PC-3 (cell line): ENCODE measurements at places on chromosomes 12 and 14. TPM values are rescaled to one million over a fixed set of nuclear protein-coding genes. Genes with fewer than 3 reads are reported as not detected.

The TRIM9 gene
- total RNA-seq, result 2.5 and 2.6 TPM in 2 replicates

The CSAD gene
- 21.5 and 23.8 TPM in 2 replicates for total RNA-seq

The TSHR gene
- not detected in 2 replicates for total RNA-seq

The SLCO1A2 gene
- not detected in 2 replicates for total RNA-seq

DNA sequence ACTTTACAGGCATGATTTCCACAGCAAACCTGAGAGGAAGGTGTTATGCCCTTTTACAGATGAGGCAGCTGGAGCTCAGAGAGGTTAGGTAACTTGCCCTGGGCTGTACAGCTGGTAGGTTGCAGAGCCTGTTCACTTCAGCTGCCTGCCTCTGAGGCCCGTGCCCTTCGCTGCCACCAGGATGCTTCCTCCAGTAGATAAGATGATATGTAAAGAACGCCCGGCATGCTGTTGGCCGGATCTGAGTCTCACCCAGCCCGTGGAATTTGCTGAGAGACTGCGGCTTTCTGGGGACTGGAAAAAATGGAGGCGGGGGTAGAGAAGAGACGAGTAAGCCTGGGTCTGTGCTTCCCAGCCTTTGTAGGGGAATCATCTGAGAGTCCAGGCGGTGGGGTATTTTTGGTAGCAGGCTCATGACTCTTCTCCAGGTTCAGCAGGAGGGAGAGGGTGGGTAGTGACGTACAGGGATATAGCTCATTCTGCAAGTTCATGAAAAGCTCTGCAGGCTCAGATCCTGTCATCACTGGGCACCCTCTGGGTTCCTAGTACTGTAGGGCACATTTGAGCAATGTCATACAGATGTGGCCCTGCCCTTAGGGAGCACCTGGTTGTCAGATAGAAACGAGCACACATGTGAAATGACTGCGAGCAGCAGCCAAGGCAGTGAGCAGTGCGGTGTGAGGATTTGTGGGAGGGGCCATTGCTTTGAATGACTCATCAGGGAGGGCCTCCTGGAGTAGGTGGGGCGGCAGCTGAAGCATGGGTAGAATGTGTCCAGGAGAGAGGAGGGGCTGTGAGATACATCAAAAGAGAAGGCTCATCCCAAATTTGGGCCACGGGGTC lies 159.4 kb downstream of the TSPAN9 start:
- DNase-seq, result peak; percentile 53

GRCh38 chr14:35829449-35829848 lies 3.3 kb downstream of the BRMS1L start:
- peak; percentile 37 for DNase-seq

- DNase-seq, result no peak
These were observed 39.1 kb upstream of the GPHB5 start for GRCh38 chr14:63357841-63358240.
